Esophagus muscularis mucosa (tissue), 4 donors: ENCODE measurements at places on chromosomes 3 and 15.

DNA sequence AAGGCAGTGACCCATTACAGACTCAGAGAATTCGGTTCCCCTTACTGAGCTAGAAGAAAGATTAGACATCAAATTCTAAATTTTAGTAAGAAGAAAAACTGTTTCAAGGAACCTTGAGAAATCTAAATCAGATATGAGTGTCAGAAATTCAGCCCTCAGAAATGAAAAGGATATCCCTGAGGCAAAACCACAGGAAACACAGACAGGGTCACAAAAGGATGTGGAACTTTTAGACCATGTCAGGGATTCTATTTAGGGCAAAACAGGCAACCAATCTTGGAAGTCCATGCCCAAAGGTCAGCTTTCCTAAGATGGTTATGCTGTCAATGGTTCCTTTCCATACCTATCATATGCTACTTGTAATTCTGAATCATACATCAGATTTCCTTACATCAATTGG is 31.6 kb downstream of the SHOX2 start:
- no peak for DNase-seq

DNA sequence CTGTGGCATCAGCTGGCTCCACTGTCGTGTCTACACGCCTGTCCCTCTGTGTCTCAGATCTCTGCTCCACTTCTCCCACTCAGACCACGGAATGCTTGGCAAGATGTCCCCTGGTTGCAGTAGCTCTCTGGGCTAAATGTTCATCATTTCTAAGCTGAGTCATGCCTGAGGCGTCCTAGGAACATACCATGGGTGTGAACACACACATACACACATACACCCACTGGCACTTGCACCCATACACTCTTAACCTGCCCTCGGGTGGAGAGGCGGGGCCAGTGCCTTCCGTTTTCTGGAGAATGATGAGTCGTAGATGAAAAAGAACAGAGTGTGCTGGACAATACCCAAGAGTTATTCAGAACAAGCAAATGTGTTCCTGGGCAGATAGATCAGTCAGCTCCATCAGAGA is 72.4 kb downstream of the SENP2 start:
- DNase-seq: peak; percentile 95

DNA sequence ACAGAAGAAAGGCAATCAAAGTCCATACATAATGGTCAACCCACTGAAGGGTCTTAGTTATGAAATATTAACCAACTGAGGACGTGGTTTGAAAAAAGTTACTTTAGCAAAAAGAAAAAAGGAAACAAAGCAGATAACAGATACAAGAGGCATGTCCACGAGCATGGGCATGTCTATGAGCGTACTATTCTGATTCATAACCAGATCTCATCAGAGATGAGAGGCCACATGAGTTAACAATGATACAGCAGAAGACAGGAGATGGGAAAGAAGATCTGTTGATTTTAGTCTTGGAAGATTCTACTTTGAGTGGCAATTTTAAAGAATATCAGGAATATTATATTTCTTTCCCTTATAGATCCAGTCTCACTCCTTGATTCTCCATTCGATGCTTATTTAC is 262.9 kb upstream of the SLITRK3 start:
- no peak for DNase-seq

- no peak for DNase-seq
Measured at GRCh38 chr3:25429361-25430286, 1.6 kb downstream of the RARB start.

GRCh38 chr15:95162069-95162468 is 930.7 kb downstream of the MCTP2 start:
- DNase-seq: no peak

GRCh38 chr15:35691891-35692867 is 146.2 kb upstream of the DPH6 start:
- DNase-seq: no peak

DNA sequence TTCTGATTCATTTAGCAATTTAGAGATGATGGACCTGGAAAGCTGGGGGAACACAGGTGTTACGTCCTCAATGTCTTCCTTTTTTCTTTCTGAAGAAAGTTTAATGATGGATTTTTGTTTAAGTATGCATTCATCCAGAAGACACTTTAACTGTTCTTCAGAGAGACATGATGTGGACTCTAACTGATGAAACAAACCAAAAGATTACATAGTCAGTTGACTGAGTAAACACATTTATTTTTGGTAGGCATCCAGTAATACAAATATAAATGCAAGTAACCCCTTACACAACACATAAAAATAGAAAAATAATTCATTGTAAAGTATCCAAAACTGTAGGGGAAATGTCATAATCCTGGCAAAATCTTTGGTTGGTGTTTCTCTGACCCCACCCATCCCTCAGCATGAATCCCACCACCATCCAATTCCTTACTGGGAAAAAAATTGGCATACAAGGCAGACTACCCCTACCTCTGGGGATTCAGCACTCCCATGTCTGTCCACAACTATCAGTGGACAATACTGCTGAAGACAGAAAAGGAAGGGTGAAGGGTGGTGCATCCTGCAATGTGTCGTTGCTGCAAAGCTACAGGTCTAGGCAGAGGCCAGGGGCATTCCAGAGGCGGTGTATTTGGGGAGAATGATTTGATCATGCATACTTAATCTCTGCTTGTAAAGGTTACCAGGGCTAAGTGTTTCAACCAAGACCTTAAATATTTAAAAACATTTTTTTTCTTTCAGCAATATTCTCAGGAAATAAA is 37.4 kb downstream of the THBS1 start:
- no peak for DNase-seq
